ENCODE measurements at places on chromosomes 6 and 20.
A peak's percentile ranks its signal among the peaks of the same experiment; 100 is the strongest.

DNA sequence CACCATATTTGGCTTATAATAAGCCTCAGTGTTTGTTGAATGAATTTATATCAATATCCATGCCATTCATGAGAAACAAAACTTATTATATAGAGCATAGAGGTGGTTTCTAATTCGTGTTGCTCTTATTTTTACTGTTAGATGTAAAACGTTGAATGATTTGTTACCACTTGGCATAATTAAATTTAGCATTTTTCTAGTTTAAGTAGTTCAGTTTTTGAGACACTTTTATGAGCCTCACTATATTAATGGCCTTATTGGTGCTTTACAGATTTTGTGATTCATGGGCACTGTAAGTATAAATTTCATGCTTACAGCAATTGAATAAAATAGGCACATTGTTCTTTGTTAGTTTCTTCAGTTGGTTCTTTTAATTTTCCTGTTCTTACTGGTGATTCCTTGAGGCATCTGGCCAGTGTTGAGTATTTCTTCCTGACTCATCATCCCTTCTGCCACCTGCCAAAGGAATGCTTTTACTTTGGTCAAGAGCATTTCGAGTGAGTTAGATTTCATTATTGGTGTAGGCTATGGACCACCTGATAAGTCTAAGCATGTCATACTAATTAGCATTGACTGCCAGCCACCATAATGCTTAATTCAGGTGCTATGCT is 34.8 kb downstream of the CDKAL1 start:
- no peak for DNase-seq

DNA sequence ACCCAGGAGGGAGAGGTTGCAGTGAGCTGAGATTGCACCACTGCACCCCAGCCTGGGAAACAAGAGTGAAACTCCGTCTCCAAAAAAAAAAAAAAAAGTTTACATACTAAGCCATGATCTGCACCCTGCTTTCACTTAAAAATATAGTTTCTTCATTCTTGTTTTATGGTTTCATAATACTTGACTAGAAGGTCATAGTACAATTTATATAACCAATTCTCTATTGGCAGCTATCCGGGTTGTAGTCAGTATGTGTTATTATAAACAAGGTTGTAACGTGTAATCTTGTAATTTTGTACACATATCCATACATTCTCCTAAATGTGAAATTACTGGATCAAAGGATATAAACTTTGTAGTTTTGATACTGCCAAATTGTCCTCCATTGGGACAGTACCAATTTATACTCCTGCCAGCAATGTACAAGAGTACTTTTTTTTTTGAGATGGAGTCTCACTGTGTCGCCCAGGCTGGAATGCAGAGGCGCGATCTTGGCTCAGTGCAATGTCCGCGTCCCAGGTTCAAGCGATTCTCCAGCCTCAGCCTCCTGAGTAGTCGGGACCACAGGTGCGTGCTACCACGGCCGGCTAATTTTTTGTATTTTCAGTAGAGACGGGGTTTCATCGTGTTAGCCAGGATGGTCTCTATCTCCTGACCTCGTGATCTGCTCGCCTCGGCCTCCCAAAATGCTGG is 144.8 kb downstream of the GJA10 start:
- no peak for DNase-seq

DNA sequence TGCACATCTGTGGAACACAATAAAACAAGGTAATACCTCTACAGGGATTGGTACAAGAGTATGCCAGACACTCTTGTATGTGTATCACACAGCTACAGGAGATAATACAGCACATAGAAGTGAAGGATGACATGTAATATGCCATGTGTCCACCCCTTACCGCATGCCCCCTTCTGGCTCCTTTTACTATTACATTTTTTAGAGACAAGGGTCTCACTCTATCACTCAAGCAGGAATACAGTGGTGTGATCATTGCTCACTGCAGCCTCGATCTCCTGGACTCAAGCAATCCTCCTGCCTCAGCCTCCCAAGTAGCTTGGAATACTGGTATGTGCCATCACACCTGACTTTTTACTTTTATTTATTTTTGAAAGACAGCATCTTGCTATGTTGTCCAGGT is 4.2 kb upstream of the NCR3 start:
- no peak for DNase-seq

DNA sequence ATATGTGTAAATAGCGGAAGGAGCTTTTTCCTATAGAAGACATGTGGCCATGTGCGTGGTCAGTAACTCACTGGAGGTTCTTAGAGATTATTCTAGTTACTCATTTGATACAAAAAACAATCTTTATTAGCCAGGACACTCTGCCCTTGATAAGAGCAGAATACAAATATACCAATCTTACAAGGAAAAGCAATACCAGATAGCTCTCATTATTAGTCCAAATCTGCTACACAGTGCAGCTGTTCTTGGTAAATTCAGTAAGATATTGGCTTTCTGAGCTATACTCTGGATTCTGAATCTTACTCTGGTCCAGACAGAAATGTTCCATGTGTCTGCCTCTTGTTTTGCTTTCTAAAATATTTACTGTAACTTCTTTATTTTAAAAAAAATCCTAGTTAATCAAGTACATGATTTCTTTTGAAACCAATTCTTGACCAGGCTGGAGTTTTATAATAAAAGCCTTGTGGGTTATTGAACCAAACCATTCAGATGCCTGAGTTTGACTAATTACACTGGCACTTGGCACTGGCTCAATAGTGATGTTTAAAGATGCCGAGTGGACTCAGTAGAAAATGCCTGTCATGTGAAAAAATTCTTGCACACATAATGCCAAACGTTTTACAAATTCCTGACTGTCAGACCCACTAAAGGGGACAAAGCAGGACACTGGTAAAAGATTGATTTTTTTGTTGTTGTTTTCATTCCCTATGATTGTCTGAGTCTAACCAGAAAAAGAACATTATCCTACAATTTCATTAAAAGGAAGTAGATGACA is 242.8 kb upstream of the TCF21 start:
- DNase-seq: no peak

- no peak for DNase-seq
Measured at GRCh38 chr6:128605961-128606360, 85.6 kb upstream of the PTPRK start.

DNA sequence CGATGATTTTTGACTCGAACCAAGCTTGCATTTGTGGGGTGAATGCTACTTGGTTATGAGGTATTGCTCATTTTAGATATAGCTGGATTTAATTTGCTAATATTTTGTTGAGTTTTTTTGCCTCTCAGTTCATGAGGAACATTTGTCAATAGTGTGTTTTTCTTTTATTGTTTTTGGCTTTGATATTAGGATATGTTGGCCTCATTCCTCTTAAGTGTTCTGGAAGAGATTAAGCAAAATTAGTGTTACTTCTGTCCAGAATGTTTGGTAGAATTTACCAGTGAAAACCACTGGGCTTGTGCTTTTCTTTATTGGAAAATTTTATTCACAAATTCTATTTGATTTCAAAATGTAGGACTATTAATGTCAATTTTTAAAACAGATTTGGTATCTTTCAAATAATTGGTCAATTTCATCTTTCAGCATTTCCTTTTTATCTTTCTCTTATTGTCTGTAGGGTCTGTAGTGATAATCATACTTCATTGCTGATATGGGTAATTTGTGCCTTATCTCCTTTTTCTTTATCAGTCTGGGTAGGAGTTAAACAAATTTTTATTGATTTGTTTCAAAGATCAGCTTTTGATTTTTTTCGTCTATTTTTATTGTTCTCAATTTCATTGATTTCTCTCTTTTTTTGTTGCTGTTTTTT is 14.1 kb downstream of the AIG1 start:
- no peak for DNase-seq

DNA sequence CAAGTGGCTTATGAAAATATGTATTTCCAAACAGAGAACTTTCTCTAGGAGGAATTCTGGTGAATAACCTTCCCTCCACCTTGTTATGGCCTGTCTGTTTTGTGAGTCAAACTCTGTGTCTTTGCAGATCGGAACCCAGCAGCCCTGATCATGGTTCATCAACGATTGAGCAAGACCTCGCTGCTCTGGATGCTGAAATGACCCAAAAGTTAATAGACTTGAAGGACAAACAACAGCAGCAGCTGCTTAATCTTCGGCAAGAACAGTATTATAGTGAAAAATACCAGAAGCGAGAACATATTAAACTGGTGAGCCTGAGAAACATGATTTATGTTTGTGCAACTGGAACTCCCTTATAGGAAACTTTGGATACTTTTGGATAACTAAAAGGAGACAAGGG is 294.5 kb upstream of the PLCB4 start:
- no peak for DNase-seq

- DNase-seq: no peak
Measured at GRCh38 chr20:53654932-53655624, 61.4 kb upstream of the ZNF217 start.

DNA sequence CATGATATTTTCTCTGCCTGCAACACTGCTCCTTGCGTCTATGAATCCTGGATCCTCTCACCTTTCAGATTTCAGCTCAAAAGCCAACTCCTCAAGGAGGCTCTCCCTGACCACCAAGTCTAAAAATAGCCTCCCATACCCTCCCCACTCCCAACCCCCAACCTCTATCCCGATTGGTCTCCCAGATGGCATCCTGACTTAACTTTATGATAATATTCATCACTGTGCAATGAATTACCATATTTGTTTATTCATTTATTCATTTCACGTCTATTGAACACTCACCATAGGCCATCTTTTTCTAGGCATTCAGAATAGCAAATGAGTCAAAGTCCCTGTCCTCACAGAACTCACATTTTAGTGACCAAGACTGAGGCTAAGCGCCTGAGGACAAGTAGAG is 42.6 kb upstream of the NFATC2 start:
- no peak for DNase-seq

GRCh38 chr6:86148586-86148985 is 505.9 kb upstream of the SYNCRIP start:
- DNase-seq: no peak

DNA sequence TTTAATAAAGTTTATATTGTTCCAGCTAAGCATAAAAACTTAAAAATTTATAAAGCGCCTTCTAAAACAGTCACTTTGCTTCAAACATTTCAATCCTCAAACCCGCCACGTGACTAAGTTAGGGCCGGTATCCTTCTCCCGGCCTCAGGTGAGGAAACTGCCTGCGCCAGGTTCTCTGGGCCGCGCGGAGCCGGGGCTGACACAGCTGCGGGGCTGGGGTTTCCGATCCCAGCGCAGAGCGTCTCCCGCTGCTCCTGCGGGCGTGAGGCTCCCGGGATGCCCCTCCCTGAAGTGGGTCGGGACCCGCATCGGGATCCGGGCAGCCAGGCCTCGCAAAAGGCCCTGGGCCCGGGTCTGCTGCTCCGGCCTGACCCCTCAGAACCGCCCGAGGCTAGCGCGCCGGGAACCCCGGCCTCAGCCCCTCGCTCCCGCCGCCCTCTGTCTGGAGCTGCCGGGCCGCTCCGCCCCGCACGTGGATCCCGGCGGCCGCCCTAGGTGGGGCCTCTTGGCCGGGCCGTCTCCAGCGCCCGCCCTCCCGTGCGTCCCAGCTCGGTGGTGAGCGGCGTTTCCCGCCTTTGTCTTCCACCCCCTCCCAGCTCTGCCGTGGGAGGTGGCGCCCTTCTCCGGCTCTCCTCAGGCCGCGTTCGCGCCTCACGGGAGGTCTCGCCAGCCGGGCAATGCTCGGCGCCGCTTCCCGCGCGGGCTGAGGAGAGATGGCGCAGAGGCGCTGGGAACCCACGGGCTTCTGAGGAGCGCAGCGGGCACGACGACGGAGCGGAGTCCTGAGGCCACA is 267.9 kb downstream of the DLL1 start:
- no peak for DNase-seq

- no peak for DNase-seq
Measured at GRCh38 chr6:19028201-19028600, 641.1 kb downstream of the RNF144B start.

DNA sequence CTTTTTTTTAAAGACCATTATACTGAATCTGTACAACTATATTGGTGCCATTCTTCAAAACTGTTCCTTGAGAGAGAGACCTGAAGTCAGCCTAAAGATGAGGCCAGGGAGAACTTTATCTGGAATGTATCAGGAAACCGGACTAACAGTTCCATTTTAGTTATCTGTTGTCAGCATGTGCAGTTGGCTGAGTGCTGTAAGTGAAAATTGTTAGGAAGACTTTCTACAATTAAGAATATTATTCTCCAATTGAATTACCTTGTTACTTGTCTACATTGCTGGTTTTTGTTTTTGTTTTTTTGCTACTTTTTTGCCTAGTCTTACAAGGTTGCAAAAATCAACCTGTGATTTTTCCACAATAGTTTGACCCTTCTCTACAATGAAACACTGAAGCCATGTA is 7.5 kb downstream of the CEP57L1 start:
- no peak for DNase-seq

GRCh38 chr20:49386848-49387580 is 95.5 kb downstream of the KCNB1 start:
- no peak for DNase-seq

GRCh38 chr6:110378552-110378951 is 20.4 kb upstream of the METTL24 start:
- no peak for DNase-seq

DNA sequence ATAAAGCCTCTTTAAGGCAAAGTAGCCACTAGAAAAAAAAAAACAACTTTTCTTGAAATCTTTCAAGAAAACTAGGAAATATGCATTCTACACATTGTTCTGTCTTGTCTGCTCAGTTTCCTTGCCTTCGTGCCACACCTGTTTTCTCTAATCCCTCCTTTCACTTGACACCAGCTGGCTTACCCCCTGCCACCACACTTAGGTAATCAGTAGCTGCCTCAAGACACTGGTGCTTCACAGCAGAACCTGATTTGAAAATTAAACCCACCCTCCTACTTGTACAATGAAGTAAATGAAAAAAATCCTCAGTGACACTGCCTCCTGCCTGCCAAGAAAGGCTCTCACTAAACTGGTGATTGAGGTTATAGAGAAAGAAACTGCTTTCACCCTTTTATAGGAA is 45.8 kb upstream of the SCML4 start:
- no peak for DNase-seq

GRCh38 chr6:106972500-106972899 is 2.0 kb downstream of the CD24 start:
- no peak for DNase-seq

DNA sequence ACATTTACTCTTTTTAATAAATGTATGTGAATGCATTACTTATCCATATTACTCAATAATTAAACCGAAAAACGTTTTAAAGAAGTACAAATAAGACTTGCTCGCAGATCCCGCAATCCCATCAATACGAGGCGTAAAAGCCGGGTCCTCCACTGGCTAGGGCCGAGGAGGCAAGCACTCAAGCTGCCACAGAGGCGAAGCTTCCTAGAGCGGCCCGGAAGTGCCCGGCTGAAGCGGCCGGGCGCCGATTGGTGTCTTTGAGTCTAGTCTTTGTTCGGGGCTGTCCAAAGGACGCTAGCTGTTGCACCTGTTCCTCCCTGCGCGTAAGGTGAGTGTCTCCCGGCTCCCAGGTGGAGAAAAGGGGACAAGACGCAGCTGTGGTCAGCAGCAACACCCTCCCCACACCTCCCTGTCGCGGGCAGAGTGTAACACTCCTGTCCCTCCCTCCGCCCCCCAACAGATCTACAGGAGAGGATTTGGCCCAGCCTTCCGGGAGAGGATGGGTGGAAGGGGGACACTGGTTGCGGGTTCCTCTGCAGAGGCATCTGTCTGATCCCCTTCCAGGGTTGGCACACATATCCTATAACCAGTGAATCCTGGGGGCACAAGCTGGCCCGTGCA is at the start of gene ZSCAN16:
Gene ZSCAN16 (plus strand): TSS at position 260 of the 621 bp plus-strand sequence. CDS start 835 bp downstream, outside the sequence.
- DNase-seq: peak; percentile 80

- DNase-seq: no peak
Measured at GRCh38 chr20:61912665-61913422, 152.8 kb downstream of the TAF4 start.
